ENCODE measurements at places on chromosomes 7 and 10. TPM values are rescaled to one million over a fixed set of nuclear protein-coding genes. Genes with fewer than 3 reads are reported as not detected.

DNA sequence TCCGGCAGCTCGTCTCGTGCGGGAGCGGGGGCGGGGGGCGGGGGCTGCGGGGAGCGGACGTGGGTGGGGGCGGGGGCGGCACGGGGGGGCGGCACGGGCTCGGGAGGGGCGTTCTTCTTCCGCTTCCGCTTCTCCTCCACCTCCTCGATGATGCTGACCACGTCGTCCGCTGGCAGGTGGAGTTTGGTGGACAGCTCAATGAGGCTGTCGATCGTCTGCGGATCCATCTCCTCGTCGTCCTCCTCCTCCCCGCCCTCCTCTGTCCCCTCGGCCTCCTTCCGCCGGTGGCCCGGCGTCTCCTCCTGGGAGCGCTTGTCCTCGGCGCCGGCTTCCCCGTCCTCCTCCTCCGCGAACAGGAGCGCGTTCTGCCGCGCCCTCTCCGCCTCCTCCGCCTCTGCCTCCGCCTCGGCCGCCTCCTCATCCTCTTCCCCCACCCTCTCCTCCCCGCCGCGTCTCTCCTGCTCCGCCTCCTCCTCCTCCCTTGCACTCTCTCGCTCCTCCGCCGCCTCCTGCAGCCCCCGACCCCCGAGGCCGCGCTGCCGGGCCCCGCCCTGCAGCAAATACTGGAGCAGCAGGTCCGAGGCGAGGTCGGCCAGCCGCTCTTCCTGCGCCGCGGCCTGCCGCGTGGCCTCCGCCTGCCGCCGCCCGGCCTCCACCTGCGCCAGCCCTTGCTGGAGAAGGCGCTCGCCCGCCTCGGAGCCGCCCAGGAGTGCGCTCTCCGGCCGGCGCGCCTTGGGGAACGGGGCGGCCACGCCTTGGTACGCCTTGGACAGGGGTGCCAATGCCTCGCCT, 1.9 kb downstream of the VGF start:
- peak; percentile 66 for DNase-seq

GRCh38 chr7:112081778-112082177, 124.4 kb downstream of the DOCK4 start:
- DNase-seq, result no peak

DNA sequence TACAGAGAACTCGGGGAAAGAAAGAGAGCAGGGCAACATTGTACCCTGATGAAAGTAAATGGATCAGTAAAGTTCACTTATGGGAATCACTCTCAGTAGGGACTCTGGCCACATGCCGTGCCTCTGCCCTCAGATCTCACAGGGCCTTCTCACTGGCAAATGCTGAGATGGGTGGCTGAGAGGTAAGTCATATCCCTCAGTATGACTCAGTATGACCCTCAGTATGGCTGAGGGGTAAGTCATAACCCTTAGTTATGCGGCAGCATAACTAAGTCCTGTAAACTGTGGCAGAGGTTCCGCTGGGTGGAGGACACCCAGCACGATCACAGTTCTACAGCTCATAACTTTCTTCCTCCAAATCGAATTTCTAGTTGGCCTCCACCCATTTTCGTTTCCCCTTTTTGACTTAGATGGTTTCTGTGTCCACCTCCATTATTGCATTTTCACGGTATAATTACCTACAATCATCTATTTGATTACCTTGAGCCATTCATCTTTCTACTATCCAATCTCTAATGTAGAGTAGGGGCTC, 26.5 kb upstream of the WNT16 start:
- no peak for DNase-seq

- DNase-seq, result no peak
Measured at GRCh38 chr7:28292834-28293526, 112.4 kb upstream of the JAZF1 start.

- no peak for DNase-seq
Measured at GRCh38 chr7:68904630-68905029, 693.6 kb upstream of the AUTS2 start.

GRCh38 chr10:50990568-50991455, 83.5 kb upstream of the PRKG1 start:
- no peak for DNase-seq

DNA sequence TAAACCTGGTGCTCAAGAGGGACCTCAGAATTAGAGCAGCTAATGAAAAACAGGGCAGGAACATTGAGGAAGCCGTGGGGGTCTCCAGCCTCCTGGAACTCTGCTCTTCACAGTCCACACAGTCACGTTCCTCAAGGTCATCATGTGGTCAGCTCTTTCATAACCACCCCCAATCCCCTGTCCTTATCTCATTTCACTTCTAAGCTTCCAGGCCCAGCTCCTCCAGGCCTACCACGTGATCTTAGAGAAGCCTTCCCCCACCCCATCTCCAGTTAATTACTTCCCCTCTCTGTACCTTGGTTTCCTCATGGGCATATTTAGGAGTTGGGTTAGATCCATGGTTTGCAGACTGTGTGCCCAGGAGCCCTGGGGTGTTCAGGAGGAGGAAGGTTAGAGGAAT, 106.4 kb upstream of the TCF7L2 start:
- DNase-seq, result no peak

- DNase-seq, result no peak
Measured at GRCh38 chr10:49594594-49594993, 15.5 kb upstream of the SLC18A3 start.

GRCh38 chr10:18577823-18578685, 73.3 kb downstream of the NSUN6 start:
- DNase-seq, result no peak

GRCh38 chr10:77036993-77037734, 600.4 kb downstream of the KCNMA1 start:
- no peak for DNase-seq

ZNF804B gene
- not detected for total RNA-seq

NRP1 gene
- 1.6 TPM for total RNA-seq

AQP1 gene
- 0.23 TPM for total RNA-seq

Data from activated naive CD8-positive, alpha-beta T cell treated with anti-CD3 and anti-CD28 coated beads, Interleukin-2, amount 10 ng/mL, durations not matched to agents 7 days and 5 days (primary cell).